ENCODE measurements at places on chromosomes 12 and 14.

DNA sequence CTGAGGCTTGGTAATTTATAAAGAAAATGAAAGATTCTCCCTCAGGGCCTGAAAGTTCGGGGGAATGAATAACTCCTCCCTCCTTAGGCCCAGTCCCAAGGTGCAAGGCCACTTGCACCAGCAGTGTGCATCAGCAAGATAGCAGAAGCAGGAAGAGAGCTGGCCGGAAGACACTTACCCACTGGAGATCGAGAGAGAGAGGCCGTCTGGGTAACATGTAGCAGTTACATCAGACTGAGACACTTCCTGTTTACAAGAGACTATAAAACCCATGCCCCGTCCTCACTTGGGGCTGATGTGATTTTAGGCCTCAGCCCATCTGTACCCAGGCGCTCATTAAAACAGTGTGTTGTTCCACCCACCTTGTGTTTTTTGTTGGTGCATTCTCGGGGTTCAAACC lies 85.2 kb downstream of the TMTC3 start:
- no peak for DNase-seq

DNA sequence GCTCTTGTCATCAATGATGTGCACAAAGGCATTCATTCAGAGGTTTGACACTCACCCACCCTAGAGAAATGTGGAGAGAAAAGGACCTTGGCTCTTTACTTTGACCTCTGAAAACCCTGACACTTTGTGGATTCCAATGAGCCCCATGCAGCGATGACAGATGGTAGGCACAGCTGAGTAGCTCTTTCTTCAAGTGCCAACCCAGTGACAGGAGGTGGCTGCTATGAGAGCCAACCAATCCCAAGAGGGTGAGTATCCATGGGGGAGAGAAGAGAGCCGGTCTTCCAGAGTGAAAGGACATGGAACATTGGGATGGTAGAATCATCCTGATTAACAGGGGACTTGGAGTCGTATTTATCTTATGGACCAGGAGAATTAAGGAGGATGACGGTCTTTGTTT lies 17.8 kb downstream of the SLC8A3 start:
- no peak for DNase-seq

GRCh38 chr14:51203881-51204280 lies 36.2 kb upstream of the TMX1 start:
- DNase-seq = no peak

DNA sequence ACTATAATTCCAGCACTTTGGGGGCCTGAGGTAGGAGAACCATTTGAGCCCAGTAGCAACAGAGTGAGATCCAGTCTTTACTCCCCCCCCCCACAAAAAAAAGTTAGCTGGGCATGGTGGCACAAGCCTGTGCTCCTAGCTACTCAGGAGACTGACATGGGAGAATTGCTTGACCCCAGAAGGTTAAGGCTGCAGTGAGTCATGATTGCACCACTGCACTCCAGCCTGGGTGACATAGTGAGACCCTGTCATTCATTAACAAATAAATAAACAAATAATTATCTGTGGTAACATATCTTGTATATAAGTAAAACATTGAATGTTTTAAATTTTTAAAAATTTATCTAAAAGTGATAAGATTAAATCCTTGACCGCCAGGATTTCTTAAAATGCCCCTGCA lies 4.8 kb downstream of the ENTPD5 start:
- no peak for DNase-seq

DNA sequence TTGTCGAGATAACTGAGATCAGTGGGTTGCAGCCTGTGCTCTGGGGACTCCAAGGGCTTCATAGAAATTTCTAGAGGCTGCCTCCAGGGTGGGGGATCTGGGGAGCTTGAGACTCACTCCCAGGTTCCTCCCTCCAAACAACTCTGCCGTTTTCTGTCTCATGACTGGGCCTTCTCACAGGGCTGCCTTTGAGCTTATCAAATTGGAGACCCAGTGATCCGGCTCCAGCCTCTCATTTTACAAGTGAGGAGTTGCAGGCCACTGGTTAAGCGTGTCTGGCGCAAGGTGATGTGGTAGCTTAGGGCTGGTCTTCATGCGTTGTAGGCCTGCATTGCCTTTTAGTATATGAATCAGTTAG lies 85.8 kb downstream of the SLC25A47 start:
- DNase-seq = no peak

DNA sequence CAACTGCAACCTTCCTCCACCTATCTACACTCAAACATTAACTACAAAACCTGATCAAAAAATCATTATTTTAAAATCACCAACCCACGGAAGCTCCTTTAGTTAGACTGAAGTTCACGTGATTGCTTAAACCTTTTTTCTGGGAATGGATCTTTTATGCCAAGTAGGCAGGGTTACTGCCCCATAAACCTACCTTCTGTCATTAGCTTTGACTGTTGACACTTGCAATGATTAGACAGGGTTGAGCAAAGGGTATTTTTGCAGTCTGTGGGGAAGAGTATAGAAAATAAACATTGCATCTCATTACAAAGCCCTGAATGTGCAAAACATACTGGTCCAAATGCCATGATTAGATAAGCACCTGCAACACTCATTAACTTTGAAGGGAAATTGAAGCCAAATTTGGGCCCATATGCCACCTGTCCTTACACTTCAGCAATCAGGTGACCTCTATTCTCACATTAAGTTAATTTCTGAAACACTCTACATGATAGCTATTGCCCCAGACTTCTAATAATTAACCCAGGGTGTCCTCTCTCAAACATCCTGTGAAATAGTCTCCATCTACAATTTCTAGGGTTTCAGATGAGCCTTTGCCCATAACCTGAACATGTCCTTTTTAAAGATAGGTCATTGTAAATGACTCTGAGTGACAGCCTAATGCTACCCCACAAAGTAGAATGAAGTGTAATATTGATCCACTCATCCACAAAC lies 156.0 kb upstream of the PLEKHG7 start:
- no peak for DNase-seq

DNA sequence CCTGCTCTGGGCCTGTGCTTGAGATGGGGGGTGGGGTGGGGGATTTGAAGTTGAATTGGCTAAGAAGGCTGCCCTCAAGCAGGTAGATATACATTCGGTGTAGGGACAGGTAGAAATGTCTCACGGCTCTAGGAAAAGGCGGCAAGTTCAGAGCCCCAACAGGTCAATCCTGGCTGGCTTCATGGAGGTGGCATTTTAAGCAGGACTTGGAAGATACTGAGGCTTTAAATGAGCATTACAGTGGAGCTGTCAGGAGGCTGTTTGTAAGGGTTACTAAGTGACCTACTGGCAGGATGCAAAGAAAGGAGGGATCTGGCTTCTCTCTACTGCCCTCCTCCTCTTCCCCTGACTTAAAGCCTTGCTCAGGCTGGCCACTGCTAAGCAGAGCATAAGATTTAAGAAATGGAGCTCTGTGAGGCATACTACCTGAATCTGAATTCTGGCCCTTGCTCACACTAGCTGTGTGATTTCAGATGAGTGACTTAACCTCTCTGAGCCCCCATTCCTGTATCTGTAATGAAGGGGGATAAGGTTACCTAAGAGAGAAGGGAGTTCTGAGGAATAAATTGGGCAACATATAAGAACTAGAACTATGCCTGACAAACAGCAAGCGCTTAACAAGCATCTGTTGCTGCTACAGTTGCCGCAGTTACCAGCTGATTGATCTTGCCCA lies 61.6 kb downstream of the SLC24A4 start:
- no peak for DNase-seq

DNA sequence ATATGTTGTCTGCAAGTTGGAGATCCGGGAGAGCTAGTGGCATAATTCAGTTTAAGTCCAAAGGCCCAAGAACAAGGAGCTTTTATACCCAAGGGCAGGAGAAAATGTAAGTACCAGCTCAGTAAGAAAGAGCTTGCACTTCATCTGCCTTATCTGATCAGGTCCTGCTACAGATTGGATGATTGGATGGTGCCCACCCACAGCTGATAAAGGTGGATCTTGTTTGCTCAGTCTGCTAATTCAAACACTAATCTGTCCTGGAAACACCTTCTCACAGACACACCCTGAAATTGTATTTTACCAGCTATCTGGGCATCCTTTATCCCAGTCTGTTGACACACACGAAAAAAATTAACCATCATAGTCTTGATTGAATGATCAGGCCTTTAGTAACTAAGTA lies 230.7 kb upstream of the SLC16A7 start:
- no peak for DNase-seq

DNA sequence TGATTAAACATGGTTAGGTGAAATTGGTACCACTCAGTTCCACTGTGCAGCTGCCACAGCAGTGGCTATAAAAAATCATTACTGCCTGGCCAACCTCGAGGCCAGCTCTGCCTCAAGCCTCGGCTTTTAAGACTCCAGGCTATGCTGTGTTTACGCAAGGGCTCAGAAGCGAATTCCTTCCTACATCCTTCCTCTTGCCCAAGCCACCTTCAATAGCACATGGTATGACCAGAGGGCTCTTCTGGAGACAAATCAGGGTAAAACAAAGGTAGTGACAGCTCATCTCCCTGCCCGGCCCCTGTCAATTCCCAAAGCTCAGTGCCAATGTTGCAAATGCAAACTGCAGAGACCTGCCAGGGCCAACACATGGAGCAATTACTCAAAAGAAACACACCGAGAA lies 31.9 kb downstream of the NUAK1 start:
- DNase-seq = no peak

GRCh38 chr12:62210422-62210821 lies 49.8 kb upstream of the USP15 start:
- no peak for DNase-seq

GRCh38 chr12:75836533-75836932 lies 195.0 kb downstream of the PHLDA1 start:
- DNase-seq = no peak

DNA sequence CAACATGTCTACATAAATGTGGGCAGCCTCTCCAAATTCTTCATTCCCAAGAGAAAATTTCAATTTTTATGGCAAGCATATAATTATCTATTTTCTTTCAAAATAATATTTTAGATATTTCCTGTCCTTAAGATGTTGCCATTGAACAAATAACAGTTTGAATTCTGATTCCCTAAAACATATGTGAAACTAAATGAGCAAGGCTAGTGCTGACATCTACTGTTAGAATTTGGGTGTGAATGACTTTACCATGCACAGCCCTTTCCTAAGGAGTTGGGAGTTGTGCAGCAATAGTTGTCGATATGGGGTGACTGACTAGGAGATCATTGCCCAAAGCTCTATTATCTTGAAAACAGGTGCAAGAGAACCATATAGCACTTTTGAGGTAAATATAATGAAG lies 108.2 kb upstream of the SLC38A4 start:
- DNase-seq = no peak

GRCh38 chr14:94989946-94990345 lies 167.4 kb downstream of the DICER1 start:
- no peak for DNase-seq

GRCh38 chr14:74238974-74239847 lies at the start of gene VSX2:
Gene VSX2, plus strand, starts transcription at chr14:74239449. Its CDS starts 113 bp downstream, at chr14:74239562.
- DNase-seq = no peak

- no peak for DNase-seq
Measured at GRCh38 chr12:63955831-63956666, 111.5 kb downstream of the SRGAP1 start.
